ENCODE measurements at places on chromosomes 7 and 10.
A peak's percentile ranks its signal among the peaks of the same experiment; 100 is the strongest.

DNA sequence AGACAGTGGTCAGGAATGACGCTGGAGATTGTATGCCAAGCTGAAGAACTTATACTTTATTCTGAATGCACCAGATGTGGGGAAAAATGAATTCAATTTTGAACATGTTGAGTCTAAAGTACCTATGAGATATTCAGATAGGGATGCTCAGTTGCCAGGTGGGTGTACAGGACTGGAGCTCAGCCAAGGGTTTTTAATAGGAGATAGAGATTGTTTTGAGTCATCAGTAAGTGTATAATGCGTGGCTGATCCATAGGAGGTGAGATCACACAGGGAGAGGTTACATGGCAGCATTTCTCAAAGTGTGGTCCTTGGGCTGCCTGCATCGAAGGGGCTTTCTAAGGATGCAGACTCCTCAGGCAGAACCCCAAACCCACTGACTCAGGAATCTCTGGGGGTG, 6.8 kb upstream of the HIPK2 start:
- DNase-seq = no peak

GRCh38 chr7:42070068-42070467, 166.9 kb downstream of the GLI3 start:
- no peak for DNase-seq

DNA sequence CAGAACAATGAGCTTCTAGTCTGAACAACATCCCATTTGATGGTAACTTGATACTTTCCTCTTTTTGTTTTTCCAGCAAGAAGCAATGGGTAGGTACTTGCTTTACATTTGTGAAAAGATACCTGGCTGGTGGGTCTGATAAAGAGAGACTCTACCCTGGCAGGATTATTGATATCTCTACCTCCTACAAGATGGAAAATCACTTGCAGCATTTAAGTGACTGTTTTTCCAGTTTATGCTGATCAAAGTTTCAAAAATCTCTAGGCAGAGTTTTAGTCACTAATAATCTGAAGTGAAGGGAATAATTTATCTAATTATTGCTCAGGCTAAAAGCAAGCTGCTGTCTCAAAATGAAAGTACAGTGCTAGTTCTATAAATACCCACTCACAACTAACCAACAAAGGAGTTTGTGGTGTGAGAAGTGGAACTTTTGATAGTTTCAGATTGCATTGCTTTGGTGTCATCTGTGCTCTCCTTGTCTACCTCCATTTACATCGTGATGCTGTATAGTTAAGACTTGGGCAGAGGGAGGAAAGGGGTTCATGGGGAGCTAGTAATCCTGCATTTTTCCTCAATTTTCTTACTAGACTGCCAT, 86.0 kb upstream of the ANKRD1 start:
- no peak for DNase-seq

DNA sequence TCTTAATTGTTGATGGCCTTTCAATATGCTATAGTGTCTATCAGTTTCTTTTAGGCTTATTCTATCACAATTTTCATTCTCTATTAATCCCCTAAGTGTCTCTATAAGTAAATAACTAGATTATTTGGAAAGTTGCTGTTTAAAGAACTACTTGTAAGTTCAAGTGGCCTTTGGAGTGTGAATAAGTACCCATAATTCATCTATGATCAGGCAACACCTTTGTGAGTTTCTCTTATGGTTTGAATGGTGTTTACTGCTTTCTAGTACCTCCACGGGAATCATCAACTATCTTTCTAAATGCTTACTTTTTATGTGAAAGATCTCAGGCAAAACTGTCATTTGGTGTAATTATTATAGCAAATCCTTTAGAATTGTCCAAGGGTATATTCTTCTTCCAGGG, 166.7 kb downstream of the POU6F2 start:
- no peak for DNase-seq

DNA sequence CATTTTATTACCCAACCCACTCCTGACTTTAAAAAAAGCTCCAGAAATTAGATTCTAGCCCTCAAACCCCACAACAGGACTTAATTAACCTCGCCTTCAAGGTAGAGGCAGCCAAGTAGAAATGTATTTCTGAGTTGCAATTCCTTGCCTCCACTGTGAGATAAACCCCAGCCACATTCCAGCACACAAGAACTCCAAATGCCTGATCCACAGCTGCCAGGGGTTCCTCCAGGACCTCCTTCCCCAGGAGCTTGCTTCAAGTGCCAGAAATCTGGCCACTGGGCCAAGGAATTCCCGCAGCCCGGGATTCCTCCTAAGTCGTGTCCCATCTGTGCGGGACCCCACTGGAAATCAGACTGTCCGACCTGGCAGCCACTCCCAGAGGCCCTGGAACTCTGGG, 25.9 kb upstream of the ARL4A start:
- DNase-seq = no peak

DNA sequence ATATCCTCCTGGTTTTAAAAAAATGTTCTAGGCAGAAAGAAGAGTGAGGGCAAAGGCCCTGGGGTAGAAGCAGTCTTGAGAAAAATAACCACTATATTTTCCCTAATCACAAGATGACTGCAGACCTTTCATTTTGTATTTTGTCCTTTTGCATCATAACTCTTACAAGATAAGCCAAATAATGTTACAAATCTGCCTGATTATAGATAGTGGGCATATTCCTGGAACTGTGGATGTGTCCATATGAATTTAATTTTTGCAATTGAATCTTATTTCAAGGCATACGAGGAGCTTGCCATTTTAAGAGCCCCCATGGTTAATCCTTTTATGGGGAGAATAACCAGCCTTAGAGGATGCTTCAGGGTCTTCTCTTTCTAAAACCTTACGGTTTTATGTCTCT, 102.7 kb downstream of the ADRA2A start:
- no peak for DNase-seq

DNA sequence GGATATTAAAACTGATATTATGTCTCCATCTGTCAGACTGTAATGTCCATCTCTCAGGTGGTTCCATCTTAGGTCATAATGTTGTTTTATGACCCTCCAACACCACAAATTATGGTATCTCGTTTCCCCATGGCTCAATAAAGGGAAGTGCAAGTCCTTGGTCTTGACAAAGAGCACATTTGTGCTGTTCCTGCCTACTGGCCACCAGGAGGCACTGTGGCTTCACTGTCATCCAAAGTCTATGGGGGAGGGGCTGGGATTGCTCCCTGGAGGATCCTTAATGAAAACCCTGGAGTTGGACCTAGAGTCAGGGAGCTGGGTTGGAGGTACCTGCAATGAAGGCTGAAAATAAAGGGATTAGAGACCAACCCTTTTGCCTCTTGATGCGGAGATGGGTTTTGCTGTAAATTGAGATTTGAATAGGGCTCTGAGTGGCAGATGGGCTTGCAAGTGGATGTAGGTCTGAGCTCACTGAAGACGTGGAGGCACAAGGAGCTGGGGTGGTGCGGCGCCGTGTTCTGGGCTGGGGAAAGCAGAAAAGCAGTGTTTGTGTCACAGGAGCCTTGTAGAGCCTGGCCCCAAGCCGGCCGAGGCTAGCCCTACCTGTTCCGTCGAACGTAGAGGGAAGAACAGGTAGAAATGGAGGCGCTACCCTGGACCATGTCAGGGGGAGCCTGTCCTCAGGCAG, 180.5 kb upstream of the PRSS58 start:
- DNase-seq = peak; percentile 25

DNA sequence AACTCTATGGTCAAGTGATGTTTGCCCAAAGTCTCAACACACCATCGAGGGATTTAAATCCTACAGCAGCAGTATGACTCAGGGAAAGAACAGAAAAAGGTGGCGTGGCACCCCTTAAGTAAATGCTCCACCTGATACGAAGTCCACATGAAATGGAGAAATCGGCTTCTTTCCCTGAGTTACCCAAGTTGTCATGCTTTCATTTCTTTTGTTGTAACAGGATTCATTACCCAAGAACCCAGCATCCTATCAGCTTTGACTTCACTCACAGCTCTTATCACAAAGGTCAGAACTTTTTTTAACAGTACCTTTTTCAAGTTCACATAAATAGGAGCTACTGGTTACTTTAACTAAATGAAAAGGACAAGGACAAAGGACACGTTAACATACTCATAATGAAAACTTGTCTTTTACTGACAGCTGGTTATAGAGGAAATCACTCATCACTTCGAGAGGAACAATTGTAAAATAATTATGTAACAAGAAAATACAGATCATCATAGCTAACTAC, 219.8 kb upstream of the FRMD4A start:
- DNase-seq = no peak

DNA sequence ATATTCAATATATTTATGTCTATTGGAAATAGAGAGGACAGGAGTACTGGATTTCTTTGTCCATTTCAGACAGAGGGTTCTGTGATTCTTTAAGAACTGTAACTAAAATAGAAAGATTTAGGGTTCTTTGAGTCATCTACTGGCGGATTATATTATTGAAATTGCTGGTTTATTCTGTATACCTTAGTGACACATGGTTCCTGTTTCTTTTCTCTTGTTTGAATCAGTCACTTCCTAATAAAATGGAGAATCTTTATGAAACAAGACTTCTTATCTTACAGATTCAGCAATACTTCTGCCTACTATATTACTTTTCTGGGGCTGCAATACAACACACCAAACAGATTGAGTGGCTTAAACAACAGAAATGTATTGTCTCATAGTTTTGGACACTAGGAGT, 20.8 kb upstream of the ZNF800 start:
- DNase-seq = no peak

GRCh38 chr10:83553366-83553765, 585.9 kb upstream of the GHITM start:
- DNase-seq = no peak

DNA sequence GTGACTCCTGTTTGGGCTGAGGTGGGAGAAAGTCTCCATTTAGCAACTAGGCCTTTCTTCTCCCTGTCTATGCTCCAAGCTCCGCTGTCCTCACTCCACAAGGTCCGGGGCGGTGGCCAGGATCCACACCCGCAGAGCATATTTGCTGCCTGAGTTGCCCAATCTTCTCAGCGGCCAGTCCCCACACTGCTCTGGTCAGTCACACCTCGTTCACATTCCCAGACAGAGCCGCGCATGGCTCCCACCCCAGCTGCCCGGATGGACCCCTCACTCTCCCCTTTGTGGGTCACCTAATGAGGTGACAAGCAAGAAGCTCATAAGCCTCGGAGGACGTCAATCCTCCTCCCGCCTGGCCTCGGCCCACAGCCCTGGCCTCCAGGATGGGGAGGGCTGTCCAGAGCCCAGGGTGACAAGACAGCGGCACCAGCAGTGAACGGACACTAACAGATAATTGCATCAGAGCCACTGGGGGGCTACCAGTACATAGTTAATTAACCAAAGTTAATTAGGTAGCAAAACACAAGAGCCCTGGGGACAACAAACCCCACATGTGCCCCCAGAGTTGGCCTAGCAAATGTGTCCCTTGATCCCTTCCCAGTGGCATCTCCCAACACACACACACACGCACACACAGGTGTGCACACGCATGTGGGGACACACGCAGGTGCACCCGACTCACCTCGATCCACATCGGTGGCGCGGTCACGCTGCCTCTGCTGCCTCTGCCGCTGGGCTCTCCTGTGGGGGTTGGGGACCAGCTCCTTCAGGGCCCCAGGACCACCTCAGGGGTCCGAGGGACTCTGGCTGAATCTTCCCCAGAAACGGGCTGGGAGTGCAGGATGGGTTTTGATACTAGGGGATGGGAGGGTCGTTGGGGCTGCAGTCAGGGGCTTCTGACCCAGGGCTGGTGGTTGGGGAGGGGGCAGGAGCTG, 11.8 kb downstream of the EPHA1 start:
- no peak for DNase-seq

- no peak for DNase-seq
These were observed 55.7 kb downstream of the INSIG1 start for GRCh38 chr7:155353256-155353897.

DNA sequence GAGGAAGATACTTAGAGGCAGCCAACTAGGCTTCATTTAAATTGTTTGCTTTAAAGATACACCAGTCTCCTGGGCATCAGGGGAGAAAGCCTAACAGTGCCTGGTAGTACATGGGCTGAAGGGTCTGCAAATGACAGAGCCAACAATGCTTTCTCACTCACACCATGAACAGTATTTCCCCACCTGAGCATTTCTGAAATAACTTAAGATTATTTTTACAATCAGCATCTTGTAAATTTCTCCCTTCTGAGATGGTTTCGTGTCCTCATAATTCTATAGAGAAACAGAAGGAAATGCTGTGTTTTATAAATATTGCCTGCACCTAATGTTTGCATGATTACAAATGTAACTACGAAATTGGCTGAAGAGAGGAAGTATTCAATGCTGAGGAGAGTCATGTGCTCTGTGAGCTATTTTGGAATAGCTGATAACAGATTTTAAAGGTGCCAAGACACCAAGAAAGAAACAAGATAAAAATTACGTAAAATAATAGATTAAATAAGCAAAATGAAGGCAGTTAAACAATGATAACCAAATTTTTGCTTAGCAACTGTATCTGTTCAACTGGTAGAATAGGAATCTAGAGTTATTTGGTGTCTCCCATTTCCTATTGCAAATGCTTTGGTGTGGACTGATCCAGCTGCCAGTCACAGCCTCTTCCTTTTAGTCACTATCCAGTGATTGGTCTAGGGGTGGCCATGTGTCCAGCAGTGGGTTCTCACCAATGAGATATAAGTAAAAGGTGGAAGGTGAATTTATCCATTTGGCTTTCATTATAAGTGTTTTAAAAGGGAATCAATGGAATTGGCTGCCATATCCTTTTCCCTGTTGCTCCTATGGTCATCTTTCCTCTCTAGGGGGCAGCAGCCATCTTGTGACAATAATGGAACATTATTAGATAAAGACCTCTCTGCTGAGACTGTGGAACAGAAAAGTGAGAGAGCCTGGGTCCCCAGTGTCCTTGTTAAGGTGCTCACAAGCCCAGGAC, 167.9 kb upstream of the SLC26A5 start:
- DNase-seq = no peak

DNA sequence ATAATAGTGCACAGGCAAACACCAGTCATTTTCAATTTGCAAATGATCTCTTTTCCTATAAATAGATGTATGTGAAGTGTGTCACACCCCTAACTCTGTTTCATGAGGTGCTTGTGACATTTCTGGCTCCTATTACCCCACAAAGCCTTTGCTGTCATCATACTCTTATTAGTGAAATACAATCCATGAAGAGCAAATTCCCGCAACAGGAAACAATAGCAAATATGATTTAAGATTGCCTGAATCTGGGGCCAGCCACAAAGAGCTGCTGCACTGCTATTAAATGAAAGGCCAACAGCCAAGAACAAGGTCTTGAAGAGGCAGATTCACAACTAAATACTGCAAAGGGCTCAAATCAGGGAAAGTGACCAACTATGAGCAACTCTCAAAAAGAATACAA, 96.3 kb upstream of the CAV2 start:
- no peak for DNase-seq

DNA sequence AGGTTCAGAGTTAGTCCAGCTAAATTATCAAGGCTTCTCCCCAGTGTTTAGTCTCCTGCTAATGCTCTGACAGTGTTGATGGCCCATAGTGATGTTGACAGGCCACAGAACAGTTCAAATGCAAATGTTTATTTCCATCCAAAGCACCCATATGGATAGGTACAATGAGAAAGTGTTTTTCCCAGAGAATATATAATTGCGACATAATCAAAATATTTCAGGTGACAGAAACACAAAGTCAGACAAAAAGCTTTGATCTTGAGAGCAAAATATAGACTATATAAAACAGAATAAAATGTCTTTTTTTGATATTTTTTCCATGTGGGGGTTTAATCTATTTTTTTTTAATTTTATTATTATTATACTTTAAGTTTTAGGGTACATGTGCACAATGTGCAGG, 642.3 kb upstream of the SEMA3D start:
- DNase-seq = no peak

- peak; percentile 36 for DNase-seq
These were observed at the start of gene HHEX for GRCh38 chr10:92689663-92690210. TSS of gene HHEX (plus strand) at chr10:92689955. CDS start at chr10:92689987, 32 bp downstream.

Measured in NCI-H187 (cell line).